Stimulated activated CD4-positive, alpha-beta T cell treated with anti-CD3 and anti-CD28 coated beads, Interleukin-4, amount 100 ng/mL, for 24 hours (primary cell): ENCODE measurements at places on chromosomes 2 and 18.

DNA sequence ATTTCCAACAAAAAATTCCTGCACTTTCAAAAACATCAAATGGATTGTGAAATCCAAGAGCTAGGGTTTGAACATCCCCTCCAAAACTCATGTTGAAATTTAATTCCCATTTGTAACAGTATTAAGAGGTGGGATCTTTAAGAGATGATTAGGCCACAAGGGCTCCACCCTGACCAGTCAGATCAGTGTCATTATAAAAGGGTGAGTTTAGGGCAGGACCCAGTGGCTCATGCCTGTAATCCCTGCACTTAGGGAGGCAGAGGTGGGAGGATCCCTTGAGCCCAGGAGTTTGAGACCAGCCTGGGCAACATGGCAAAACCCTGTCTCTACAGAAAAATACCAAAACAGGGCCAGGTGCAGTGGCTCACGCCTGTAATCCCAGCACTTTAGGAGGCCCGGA lies 8.9 kb downstream of the GTF3C2 start:
- DNase-seq, result no peak

- DNase-seq, result no peak
These were observed 174.2 kb downstream of the LNPK start for GRCh38 chr2:175827856-175828255.

DNA sequence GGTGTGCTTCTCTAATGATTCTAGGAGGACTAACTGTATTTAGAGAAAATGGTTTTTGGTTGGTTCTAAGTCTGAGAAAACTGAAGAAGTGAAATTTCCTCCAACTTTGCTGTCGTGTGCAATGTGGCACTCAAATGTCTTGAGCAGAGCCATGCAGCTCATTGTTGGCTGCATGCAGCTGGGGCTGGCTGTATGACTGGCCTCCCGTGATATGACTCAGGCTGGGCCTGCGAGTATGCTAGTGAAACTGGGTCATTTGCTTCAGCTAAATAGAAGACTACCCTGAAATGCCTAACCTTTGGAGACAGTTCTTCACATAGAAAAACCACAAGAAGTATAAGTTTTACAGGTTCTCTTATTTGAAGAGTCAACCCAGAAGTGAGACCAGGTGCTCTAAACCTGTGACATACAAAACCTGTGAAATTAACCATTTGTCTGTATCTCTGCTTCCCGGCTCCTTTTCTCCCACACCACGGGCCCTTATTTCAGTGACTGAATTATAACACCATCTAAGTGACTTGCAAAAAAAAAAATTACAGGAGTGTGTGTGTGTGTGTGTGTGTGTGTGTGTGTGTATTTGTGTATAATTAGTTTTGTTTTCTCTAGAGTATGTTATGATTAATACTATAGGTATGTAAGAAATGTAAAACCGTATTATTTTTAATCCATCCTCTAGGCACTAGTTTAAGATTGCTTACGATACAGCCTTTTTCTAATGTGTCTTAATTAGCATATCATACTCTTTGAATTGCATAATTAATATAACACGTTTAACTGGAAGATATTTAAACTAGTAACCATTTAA lies 15.9 kb downstream of the POLI start:
- peak; percentile 78 for DNase-seq

DNA sequence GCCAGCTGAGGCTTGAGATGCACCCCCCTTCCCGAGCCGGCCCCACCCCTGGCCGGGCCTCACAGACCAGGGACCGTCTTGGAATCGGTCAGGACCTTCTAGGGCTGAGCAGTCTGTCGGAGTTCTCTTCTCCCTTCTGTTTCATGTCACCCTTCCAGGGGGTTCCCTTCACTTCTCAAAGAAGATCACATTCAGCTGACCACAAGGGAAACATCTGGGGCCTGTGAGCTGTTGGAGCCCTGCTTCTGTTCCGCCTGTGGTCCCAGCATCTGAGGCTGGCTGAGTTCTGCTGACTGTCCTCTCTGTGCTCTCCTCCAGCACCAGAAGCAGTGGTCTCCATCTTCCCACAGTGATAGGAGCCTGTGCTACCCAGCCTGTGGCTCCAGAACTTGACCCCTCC lies 106.5 kb downstream of the SEPTIN10 start:
- DNase-seq, result no peak

DNA sequence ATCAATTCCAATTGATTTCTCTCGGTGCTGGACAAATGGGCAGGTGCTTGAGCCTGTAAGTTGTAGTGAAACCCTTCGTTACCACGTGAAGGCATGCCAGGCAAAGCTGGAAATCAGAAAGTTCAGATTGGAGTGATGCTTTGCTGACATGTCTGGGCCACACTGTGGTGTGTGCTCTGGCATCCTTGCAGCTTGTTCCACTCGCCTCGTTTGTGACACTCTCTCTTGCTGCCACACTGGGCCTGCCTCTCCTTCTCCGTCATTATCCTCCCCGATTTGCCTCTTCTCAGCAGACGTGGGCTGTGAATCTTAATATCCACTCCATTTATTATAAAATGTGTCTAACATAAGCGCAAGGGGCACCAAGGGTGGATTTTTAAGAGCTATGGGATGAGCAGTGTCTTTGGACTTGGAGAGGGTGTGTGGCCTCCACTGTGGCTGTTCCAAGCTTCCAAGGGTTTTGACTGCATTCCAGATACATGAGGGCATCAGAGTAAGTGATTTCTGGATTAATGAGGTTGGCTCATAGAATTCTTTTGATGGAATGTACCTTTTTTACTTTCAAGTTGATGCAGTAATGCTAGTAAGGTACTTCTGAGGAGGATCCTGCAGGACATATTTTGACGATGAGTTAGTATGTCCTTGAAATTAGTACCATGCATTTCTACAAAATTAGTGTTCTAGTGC lies 238.8 kb downstream of the TPGS2 start:
- no peak for DNase-seq

DNA sequence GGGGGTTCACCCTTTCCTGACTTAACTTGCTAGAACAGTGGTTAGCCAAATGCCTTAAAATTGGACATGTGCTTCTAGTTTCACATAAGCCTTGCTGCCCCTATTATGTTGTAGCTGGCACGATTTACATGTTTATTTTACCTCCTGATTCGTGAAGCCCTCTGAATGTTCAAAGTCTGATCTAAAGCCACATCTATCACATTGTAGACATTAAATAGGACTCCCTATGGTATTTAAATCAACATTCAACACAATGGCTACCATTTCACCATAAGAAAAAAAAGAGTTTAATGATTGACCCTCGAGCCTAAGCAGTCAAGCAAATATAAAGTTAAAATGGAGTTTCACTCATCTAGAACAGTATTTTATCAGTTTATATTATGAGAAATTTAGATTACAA lies 151.5 kb downstream of the GULP1 start:
- DNase-seq, result no peak

GRCh38 chr2:38152913-38153312 lies 77.0 kb upstream of the CYP1B1 start:
- DNase-seq, result no peak

DNA sequence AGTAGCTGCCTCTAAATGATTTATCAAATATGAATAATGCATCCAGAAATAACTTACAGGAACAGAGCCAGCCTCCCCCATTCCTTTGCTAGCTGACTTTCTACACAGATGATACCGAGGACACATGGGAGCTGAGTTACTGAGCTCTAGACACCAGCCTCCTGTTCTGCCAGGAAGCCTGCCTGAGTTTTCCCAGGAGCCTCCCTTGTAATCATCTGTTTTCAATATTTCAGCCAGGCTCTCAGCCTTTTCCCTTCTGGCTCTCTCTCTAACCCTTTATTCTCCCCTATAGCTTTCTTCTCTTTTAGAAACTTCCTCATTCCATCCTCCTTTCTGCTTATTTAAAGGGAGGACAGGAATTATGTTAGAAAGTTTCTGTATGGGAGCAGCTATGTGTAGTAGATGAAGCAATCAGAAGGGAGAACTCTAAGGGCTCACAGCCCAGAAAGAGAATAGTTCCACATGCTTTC lies 911.6 kb downstream of the TDRD15 start:
- DNase-seq, result no peak

DNA sequence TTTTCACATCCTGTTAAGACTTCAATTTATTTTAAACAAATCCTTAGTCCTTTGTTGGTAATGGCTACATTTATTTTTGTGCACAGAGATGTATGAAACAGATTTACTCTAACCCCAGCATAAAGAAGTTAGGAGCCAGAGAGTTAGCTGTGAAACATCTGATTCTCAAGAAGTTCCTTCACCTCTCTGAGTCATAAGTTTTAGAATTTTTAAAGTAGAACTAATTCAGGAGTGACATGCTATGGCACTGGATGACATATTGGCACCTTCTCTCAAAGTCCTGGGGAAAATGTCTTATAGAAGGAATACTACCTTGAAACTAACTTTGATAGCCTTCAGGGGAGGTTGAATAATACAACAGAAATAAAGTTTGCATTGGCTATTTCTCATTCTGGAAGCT lies 6.4 kb upstream of the DSG2 start:
- DNase-seq, result no peak

- DNase-seq, result no peak
These were observed 103.2 kb upstream of the HS6ST1 start for GRCh38 chr2:128421861-128422311.

DNA sequence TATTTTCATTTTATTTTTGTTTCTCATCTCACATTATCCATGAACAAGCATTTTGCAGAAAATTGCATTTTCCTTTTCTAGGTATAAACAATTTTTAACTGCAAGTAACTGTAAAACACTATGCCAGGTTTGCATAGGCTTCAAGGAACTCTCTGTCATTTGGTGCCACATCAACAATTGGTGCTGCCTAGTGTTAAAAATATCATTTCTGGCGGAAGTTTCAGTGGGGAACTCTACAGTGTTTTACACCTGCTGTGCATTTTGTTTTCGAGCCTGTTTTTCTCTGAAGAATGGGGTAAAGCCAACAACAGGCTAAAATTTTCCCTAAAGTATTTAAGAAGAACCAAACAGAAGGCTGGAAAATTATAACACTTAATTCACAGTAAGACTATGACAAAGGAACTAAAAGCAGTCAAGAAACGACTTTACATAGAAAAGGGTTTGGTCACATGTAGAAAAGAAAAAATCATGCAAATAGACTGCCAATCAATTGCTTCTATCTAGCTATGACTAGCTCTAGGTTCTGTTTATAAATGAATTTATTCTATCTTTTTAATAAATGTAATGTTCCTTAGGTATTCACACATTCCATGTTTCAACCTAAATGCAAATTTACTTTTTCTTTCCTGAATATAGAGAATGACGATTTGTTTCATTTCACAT lies 21.4 kb upstream of the FRZB start:
- no peak for DNase-seq
